Neural progenitor cell (in vitro differentiated cells): ENCODE measurements at places on chromosomes 1 and 21.

GRCh38 chr1:225498549-225499136, 70.8 kb upstream of the LBR start:
- DNase-seq: no peak

GRCh38 chr1:109270623-109271317, 12.2 kb downstream of the PSRC1 start:
- no peak for DNase-seq

DNA sequence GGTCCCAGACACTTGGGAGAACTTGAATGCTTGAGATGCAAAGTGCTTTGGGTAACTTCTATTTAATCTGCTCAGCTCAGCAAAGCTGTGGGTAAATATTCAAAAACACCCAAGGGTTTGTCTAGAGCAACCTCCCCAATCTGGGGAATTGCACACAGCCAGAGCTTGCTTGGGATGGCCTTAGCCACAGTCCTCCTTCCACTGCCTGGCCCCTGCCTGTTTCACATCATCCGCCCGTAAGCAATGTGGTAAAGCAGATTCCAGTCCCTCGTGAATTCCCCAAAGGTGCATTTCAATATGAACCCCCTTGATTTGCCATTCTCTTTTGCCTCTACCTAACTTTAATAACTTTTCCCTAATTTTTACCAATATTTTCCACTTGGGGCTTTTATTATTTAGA, 418.1 kb downstream of the DISC1 start:
- DNase-seq: no peak

- no peak for DNase-seq
Measured at GRCh38 chr21:22762463-22762862, 1764.3 kb downstream of the NCAM2 start.

- DNase-seq: no peak
Measured at GRCh38 chr1:234634387-234634786, 24.4 kb upstream of the IRF2BP2 start.

DNA sequence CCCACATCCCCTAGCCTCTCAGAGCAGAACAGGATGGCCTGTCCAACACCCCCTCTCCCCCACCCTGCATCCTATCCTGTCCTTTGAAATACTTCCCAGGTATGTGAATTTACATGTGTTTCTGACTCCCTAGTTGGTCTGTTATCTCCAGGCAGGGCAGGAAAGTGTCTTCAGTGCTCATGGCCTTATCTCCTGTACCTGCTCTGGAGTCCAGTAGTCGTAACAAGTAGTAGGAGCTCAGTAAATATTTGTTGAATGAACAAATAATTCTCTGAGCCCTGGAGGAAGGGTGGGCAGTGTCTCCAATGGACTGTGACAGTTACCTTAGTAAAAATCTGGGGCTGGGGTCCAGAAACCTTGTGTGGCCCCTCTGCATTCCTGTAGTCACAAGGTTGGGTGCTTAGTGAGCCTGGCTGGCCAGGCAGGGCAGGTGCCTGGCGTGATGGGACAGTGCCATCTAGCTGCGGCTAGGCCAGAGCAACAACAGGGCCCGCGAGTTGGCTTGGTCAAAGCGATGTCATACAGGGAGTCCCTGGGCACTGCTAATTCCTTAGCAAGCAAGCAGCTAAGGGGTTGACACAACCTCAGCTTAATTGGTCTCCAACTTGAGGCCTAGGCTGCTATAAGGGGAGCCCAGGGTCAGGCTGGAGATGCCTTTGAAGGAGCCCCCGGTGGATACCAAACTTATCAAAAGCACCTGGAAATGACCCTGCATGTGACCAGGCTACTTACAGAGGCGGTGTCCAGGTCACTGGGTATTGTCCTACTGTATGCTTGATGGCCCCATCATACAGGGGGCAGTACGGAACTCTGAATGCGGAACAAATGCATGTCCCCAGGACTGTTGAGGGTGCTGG, 89.0 kb upstream of the PPM1J start:
- DNase-seq: peak; percentile 89

DNA sequence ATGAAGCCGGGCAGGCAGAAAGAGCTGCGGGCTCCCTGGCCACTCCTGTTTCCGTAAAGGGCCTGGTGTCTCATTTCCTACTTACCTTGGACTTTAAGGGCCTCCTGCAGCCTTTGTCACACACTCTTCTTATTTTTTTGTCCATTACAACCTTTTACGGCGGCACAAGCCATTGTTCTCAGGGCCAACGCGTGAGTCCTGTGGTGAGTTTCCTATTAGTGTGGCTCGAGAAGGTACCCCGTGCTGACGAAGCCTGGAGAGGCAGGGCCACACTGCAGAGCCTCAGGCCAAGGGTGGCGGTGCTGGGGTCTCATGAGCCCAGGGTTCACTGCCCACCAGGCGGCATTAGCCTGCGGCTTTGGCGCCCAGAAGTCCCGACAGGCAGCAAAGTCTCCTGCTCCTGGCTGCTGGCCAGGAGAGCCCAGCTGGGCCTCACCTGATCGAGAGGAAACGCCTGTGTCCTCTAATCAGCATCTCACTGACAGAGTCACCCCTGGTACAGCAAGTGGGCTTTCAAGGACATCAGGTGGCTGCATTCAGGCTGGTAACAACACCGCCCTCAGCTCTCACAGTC, 62.0 kb downstream of the SIK1 start:
- no peak for DNase-seq

DNA sequence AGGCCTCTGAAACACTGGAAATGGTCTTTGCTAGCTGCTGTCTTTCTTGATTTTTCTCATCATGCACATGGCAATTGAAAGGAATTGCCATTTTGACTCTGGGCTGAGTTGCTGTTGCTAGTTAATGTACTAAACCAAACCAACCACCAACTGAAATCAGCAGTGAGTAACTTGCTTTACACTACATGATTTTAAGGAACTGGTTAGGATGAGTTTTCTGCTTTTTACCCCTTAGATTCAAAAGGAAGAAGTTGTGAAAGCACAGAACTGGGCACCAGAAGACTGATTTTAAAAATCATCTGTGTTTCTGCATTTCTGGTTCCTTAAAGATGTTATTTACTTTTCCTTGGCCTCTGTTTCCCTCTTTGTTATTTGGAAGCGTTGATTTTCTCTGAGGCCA, 361.9 kb downstream of the HLX start:
- DNase-seq: no peak
